ENCODE measurements at places on chromosomes 2 and 18.

DNA sequence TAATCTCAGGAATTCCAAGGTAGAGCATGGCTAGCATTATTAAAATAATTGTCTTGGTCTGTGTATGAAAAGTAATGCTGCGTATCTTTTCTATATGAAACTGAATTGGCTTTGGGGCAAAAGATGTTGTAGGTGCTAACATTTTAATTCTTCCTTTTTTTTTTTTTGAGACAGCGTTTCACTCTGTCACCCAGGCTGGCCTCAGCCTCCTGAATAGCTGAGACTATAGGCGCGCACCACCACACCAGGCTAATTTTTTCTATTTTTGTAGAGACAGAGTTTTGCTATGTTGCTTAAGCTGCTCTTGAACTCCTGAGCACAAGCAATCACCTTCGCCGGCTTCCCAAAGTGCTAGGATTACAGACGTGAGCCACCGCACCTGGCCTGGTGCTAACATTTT lies 172.6 kb upstream of the STON1 start:
- no peak for DNase-seq

DNA sequence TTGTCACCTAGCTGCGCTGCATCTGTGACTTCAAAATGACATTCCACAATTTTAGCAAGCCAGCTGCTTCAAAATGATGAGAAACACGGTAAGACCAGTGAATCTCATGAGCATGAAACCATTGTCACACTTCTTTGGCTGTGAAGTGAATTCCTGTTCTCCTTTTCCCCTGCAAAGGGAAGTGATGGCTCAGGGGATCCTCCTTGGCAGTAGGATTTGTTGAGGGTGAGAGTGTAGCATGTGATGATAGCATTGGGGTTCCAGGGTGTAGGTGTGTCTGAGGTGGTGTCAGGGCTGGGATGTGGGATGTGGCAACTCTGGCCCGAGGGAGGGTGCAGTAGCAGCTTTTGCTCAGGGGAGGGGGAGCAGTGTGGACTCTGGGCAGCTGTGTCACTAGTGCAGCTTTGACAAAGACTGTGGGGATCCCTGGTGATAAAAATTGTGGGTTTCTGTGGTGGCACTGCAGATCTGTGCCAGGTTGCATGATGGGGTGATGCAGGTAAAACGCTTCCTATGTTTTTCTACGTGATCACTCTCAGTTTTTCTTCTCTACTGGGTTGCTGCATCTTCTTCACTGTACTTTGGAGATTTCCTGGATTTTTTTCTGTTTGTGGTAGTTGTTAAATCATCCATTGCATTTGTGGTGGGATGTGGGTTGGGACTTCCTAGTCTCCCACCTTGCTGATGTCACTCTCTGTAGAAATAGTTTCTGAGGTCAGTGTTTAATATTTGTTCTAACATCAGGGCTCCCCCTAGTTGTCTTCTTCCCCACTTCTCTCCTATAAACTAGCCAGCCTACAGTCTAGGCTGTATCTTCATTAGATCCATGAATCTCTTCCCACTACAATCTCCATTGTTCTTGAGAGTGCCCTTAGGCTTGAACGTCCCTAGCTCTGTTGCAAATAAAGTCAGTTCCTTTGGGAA lies 107.0 kb downstream of the ACTR3 start:
- DNase-seq, result no peak

DNA sequence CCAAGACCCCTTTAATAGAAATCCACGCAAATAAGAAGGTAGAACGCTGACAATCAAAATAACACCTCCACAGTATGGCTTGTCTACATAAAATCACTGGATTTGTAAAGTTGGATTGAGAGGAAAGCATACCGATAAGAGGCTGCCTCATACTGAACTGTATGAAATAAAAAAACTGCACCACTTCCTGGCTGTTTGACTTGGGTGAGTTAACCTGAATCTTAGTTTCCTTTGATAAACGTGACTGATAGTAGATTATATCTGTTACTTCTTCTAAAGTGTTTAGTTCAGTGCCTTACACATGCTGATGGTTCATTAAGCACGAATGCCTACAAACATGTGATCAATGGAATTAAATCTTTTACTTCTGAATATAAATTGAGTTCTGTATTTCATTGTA lies 140.4 kb upstream of the RNF152 start:
- peak; percentile 6 for DNase-seq

DNA sequence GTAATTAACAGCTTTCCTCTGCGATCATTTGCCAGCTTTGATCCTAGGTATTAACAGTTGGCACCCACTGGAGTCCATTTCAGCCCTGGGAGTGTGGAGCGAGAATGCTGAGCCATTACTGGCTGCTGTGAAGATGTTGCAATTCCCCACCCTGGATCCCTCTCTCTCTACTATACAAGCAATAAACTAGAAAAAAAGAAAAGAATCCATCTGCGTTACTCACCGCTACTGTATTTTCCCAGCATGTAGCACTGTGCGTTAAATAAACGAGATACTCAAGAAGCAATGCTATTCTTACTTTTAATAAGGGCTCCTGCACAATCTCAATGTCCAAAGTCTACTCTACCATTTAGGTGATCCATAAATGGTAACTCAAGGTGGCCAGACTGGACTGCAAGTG lies 8.5 kb downstream of the RTTN start:
- no peak for DNase-seq

GRCh38 chr2:181973171-181973783 lies 12.4 kb upstream of the PPP1R1C start:
- no peak for DNase-seq

- DNase-seq, result no peak
These were observed 256.4 kb downstream of the ACKR3 start for GRCh38 chr2:236825989-236826510.

GRCh38 chr2:195871326-195871725 lies 197.3 kb downstream of the DNAH7 start:
- no peak for DNase-seq

GRCh38 chr18:22322243-22322691 lies 95.4 kb downstream of the CTAGE1 start:
- DNase-seq, result no peak

- no peak for DNase-seq
These were observed 88.0 kb downstream of the TCF7L1 start for GRCh38 chr2:85221067-85221691.

DNA sequence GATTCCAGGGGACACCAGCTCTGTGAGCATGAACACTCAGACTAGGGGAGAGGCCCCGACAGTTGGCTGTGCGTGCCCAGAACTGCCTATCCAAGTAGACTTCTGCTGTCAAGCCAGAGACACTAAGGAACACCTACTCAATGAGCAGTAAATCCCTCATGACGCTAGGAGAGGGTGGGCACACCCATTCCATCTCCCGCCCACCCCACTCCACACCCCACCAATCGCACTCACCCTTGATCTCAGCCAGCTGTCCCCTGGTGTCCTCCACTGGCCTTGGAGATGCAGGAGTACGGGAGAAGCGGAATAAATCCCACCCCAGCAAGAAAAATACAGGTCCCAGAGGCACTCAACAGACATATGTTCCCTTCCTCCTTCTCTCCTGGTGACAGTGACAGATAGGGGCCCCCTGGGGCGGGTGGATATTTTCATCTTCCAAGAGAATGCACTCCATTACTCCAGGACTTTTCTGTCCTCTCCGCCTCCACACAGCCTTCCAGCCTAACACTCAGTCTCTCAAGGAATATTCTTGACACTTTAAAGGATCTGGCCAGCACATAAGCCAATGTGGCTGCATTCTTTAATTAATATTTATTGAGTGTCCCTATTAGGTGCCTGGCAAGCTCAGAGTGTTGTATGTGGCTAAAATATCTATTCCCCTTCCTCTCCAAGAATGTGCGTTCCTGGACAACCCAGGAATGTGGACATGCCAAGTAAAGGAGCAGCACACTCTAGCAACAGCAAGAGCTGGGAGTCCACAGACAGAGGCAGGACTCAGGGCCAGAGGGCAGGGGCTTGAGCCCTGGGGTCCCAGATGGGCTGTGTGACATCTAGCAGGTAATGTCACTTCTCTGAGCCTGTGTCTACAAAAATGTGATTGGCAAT lies 13.1 kb upstream of the SMAD7 start:
- no peak for DNase-seq

- DNase-seq, result no peak
These were observed 338.1 kb upstream of the RAB6C start for GRCh38 chr2:129641371-129641770.

- DNase-seq, result no peak
These were observed 134.8 kb downstream of the PRKCE start for GRCh38 chr2:45786030-45786835.

DNA sequence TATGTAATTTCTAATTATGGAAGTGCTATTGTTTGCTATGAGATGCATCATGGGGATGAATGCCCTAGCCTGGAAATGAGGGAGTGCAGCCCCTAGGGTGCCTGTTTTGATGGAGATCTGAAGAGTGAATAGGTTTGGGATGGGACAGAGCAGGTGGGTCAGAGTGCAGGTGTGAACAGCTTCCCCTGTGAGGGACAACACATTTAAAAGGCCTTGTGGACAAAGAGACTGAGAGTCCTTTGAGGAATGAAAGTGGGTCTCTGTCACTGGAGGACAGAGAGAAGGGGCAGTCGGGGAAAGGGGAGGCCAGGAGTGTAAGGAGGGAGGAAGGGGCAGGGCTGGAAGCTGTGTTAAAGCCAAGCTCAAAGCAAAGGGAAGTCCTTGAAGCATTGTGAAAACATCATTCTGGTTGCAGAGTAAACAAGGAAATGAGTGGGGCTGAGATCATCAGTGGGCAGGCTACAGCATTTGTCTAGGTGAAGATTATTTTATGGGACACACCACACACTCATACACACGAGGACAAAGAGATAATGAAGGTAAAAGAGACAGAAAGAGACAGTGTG lies 877.6 kb downstream of the SLC4A3 start:
- no peak for DNase-seq

GRCh38 chr2:209368406-209368805 lies 55.4 kb upstream of the MAP2 start:
- no peak for DNase-seq

- no peak for DNase-seq
These were observed 83.5 kb downstream of the DNMT3A start for GRCh38 chr2:25257931-25258846.

GRCh38 chr2:190079160-190079559 lies 16.6 kb upstream of the MSTN start:
- DNase-seq, result no peak

GRCh38 chr2:144390424-144391020 lies 129.4 kb downstream of the ZEB2 start:
- DNase-seq, result no peak

- DNase-seq, result no peak
These were observed 1.1 kb downstream of the LRATD1 start for GRCh38 chr2:14633461-14634181.

DNA sequence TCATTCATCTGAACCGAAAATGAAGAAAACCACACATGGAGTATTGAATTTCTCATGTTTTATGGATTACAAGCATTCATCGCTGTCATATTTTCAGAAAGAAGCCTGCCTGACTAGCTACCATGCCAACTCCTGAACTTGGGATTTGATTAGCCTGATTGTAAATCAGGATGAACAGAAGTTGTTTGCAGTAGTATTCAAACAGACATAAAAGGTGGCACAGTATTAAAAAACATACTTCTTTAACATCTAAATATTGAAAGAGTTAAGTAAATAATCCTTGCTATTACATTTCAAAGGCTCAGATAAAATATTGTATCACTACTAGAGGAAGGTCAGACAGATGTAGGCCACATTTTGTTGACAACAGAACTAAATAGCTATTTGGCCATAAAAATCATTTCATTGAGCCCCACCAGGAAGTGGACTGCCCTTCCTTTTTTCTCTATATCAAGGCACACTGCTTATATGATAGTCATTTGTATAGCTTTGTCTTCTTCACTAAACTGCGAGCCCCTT lies 21.6 kb downstream of the SLC38A11 start:
- no peak for DNase-seq

GRCh38 chr2:121698318-121698930 lies 38.3 kb downstream of the NIFK start:
- no peak for DNase-seq

- DNase-seq, result peak; percentile 40
These were observed 66.5 kb downstream of the DTNB start for GRCh38 chr2:25606892-25607291.

DNA sequence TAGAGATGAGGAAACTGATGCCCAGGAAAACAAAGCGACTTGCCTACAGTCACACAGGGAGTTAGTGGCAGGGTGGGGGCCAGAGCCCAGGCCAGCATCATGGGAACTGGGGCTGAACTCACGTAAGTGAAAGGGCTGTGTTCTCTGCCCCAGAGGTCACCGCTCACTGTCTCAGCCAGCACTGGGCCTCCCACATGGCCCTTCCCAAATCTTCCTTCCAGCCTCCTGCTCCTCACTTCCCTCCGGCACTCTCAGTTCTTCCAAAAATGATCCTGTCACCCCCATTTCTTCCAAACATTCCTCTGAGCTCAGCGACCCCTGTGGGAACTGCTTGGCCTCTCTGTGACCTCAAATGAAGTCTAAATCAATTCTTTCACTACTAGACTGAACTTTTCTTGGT lies 90.5 kb upstream of the TMEM247 start:
- DNase-seq, result no peak

DNA sequence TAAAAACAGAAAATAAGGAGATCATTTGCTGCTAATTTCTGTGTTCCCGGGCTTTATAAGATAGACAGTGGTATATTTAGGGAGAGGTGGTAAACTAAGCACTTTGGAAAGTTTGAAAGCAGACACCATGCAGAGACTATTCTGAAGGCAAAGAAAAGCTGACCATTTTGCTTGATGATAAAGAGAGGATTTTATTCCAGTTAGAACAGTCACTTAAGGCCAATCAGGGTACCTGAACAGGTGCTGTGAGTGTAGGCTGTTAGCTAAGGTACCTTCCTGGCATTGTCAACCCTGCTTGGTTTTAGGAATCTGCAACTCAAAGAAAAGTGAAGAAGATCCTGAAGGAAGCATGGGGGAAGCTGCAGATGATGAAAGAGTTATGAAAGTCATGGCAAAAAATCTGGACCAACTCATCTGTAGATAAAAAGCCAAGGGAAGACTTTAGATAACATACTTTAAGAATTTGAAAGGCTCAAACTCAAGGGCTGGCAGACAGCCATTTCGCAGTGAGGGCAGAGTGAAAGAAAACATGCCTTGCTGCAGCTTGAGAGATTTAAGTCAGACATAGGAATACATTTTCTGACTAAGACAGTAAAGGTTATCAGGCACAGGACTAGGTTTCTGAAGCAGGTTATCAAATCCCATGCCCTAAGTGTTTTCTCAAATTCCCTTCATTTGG lies 80.1 kb upstream of the ARL5A start:
- DNase-seq, result no peak

DNA sequence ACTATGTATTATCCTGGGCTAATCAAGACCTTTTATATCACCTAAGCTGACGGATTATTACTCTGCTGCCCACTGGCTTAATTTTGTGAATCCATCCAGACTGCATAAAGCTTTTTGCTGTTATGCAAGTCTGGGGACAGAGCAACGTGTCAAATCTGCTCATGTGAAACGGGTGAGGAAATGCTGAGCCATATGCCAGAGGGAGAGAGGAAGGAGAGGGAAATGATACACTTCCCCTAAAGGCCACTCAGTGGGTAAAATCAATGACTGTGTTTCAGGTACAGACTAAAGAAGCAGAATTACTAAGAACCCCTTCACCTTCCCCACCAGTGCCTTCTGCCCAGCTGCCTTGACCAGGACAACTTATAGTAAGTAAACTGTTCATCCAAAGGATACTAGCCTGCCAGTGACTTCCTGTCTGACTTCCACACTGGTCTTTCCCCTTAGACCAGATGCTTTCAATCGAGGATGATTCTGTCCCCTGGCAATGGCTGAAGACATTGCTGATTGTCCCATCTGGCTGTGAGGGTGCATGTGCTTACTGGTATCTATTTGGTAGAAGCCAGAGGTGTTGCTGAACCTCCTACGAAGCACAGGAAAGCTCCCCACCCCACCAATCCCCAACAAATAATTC lies 43.0 kb downstream of the STAT1 start:
- DNase-seq, result no peak

Data from CD4-positive, alpha-beta T cell treated with Interleukin-10 for 1 hour (primary cell).